Stimulated activated CD4-positive, alpha-beta T cell treated with anti-CD3 and anti-CD28 coated beads, Interleukin-12 subunit alpha, Interleukin-12 subunit beta, amount 100 ng/mL, for 24 hours (primary cell): ENCODE measurements at places on chromosomes 12 and 14.
A peak's percentile ranks its signal among the peaks of the same experiment; 100 is the strongest.

- no peak for DNase-seq
Measured at GRCh38 chr12:93813972-93814821, 137.0 kb downstream of the CRADD start.

- DNase-seq = no peak
Measured at GRCh38 chr12:64088431-64089349, 133.4 kb downstream of the KICS2 start.

GRCh38 chr12:132169376-132169775, 25.1 kb downstream of the NOC4L start:
- DNase-seq = no peak

DNA sequence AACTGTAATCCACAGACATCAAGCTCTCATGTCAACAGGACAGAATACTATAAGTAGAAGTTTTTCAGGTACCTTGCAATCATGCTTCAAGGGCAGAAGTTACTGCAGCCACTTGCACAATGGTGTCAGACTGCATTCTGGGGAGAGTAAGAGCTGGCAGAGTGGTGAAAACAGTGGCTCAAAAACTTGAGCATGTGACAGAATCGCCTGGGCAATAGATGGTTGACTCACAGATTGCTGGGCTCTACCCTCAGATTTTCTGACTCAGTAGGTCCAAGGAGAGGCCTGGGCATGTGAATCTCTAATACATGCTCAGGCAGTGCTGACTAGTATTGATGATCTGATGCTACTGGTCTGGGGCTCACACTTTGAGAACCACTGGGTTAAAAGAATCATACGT, 187.8 kb downstream of the TBX5 start:
- no peak for DNase-seq

GRCh38 chr12:45933504-45933903, 56.9 kb downstream of the SCAF11 start:
- DNase-seq = no peak

DNA sequence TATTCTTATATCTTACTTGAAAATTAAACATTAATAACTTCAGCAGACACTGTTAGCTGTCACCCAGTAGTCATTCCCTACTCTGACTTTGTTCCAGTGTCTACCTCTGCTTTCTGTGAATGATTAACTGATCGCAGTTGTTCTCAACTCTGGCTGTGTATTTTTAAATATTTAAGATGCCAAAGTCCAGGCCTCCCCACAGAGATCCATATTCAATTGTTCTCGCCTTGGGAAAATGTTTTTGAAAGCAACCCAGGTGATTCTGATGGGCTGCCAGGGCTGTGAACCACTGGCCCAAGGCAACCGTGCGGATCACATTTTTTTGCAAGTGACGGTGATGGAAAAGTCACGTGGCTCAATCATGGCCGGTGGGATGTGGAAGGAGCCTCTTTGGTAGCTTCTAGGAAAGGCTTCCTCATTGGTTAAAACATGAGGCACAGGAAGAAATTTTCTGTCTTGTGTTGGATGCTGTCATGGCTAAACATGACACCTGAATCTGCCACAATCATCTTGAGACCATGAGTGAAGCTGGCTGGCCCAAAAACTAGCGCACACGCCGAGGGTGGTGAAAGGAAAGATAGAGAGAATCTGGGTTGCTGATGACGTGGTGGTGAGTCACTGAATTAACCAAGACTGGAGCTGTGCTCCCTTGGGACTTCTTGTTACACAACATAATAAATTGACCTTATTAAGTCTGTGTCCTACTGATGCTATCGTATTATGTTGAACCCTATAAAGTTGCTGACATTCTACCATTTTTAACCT, 37.2 kb downstream of the RDH12 start:
- DNase-seq = no peak

DNA sequence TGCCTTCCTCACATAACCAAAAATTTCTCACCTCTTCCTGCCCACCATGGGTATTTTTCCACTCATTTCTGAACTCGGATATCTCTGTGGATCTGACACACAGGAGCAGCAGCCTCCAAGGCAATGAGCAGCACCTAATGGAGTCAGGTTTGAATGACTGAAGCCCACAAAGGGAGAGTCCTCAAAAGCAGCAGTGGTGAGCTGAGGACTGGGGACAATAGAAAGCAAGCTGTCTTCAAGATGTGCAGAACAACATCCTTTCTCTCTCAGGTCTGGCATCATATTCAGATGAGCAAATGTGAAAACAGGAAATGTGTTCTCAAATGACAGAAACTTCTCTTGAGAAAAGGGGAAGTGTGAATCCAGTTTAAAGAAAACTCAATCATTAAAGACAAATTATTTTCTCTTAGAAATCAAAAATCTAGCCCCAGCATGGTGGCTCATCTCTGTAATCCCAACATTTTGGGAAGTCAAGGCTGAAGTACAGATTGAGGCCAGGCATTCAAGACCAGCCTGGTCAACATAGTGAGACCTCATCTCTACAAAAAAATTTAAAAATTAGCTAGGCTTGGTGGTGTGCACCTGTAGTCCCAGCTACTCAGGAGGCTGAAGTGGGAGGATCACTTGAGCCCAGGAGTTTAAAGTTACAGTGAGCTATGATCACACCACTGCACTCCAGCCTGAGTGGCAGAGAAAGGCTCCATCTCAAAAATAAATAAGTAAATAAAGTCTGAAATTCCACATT, 54.2 kb downstream of the C12orf42 start:
- DNase-seq = peak; percentile 9

- no peak for DNase-seq
Measured at GRCh38 chr12:73057428-73057827, 785.3 kb downstream of the TRHDE start.

DNA sequence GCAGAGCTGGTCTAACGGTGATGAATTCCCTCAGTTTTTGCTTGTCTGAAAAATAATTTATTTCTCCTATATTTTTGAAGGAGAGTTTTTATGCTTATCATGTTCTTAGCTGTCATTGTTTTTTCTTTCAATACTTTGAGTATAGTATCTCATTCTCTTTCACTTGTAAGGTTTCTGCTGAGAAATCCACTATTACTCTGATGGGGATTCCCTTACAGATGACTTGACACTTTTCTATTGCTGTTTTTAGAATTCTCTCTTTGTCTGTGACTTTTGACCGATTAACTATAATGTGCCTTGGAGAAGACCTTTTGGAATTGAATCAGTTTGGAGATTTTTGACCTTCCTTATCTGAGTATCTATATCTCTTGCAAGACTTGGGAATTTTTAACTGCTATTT, 139.6 kb downstream of the PRKD1 start:
- no peak for DNase-seq

DNA sequence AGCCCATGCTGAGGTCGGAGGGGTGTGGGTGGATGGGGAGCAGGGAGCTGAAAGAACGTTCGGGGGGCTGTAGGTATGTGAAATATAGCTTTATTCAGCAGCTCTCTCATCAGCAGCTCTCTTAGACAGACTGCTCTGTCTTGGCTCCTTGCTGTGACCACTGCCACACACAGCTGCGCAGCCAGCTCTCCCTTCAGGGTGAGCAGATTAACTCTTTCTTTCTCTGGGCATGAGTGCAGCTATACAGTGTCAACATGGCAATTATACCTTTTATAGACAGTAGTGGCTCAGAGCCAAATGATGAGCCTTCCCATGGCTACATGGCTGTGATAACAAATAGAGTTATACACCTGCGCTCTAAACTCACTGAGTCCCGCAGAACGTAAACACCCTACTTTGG, 137.7 kb upstream of the NEDD1 start:
- DNase-seq = no peak

DNA sequence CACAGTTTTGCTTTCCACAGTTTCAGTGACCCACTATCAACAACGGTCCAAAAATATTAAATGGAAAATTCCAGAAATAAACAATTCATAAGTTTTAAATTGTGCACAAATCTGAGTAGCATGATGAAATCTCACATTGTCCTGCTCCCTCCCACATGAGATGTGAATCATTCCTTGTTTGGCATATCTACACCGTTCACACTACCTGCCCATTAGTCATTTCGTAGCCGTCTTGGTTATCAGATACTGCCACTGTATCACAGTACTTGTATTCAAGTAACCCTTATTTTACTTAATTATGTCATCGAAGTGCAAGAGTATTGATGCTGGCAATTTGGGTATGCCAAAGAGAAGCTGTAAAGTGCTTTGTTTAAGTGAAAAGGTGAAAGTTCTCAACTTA, 145.3 kb downstream of the SLC5A8 start:
- DNase-seq = no peak

DNA sequence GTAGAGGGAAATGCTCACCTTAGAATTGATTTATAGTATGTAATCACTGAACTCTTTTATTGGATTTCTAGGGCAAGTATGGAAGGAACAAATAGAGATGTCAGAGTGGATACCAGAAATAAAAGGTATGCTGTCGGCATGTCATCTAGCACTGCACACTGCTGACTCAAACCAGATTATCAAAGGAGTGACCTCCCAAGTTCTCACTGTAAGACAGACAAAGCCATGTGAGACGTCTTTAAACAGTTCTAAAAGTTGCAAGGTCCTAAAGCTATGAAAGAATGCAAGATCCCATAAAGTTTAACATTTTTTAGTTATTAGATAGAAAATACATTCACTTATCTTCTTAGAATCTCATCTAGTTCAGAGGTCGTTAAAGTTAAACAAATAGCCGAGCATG, 70.0 kb upstream of the CPM start:
- DNase-seq = no peak

GRCh38 chr12:111451649-111452129, 46.0 kb downstream of the SH2B3 start:
- no peak for DNase-seq

- DNase-seq = no peak
Measured at GRCh38 chr14:91374879-91375702, 42.5 kb downstream of the CCDC88C start.

- DNase-seq = no peak
Measured at GRCh38 chr14:57818511-57818910, 47.4 kb downstream of the SLC35F4 start.

GRCh38 chr14:50533806-50534205, 1.4 kb upstream of the MAP4K5 start:
- DNase-seq = no peak

- no peak for DNase-seq
Measured at GRCh38 chr14:30521899-30522736, 36.8 kb upstream of the G2E3 start.
